ENCODE measurements at places on chromosomes 12 and 14. TPM values are rescaled to one million over a fixed set of nuclear protein-coding genes. Genes with fewer than 3 reads are reported as not detected.

Gene KRT5
- total RNA-seq, result not detected

Gene SDR9C7
- not detected for total RNA-seq

Gene ACVRL1
- total RNA-seq, result 11.5 TPM

Gene B4GALNT3
- total RNA-seq, result 0.36 TPM

Gene TAC3
- not detected for total RNA-seq

Gene CRIP1
- 5.0 TPM for total RNA-seq

Gene BEST3
- not detected for total RNA-seq

Gene MRPL51
- total RNA-seq, result 58.3 TPM

Gene TDRD9
- total RNA-seq, result 1.1 TPM

Gene PPP1R1A
- 0.36 TPM for total RNA-seq

Gene DRAM1
- 150 TPM for total RNA-seq

Gene GARIN6
- total RNA-seq, result not detected

Gene MYO1A
- total RNA-seq, result under 0.01 TPM

Gene WNT1
- total RNA-seq, result not detected

Gene PSME2
- 47.7 TPM for total RNA-seq

Gene TSPAN8
- total RNA-seq, result not detected

Gene CMA1
- total RNA-seq, result not detected

Gene RHNO1
- total RNA-seq, result 28.6 TPM

Gene SERPINA3
- total RNA-seq, result 5.1 TPM

Gene ADAM21
- not detected for total RNA-seq

Gene ZNF839
- total RNA-seq, result 9.1 TPM

Gene FIGNL2
- 0.29 TPM for total RNA-seq

Gene ABCD2
- under 0.01 TPM for total RNA-seq

Gene RERG
- total RNA-seq, result not detected

Gene TAS2R42
- not detected for total RNA-seq

Gene KRT74
- not detected for total RNA-seq

Gene PAWR
- total RNA-seq, result 78.5 TPM

Gene REM2
- total RNA-seq, result 0.29 TPM

Gene LRFN5
- total RNA-seq, result under 0.01 TPM

Gene AKAP3
- 2.2 TPM for total RNA-seq

Gene IFI27L2
- total RNA-seq, result 76.7 TPM

Gene SCNN1A
- total RNA-seq, result 0.36 TPM

Gene LMO3
- 3.2 TPM for total RNA-seq

Gene ABCC9
- total RNA-seq, result 28.3 TPM

Gene SERPINA9
- total RNA-seq, result under 0.01 TPM

Gene SPTB
- not detected for total RNA-seq

Gene MYO1H
- not detected for total RNA-seq

Gene KLRK1
- not detected for total RNA-seq

Gene KRT3
- total RNA-seq, result not detected

Gene PRKD1
- total RNA-seq, result 21.8 TPM

Gene RASSF9
- total RNA-seq, result 5.8 TPM

Gene BHLHE41
- 4.7 TPM for total RNA-seq

Gene ZBTB39
- total RNA-seq, result 4.4 TPM

Gene KRT78
- total RNA-seq, result not detected

Gene SIVA1
- 57.2 TPM for total RNA-seq

Gene TDG
- 23.2 TPM for total RNA-seq

Gene DDX54
- total RNA-seq, result 40.2 TPM

Gene KERA
- total RNA-seq, result not detected

Gene METTL3
- total RNA-seq, result 30.4 TPM

Gene REC8
- 3.3 TPM for total RNA-seq

Gene CD4
- total RNA-seq, result 15.0 TPM

Gene CLEC1A
- total RNA-seq, result under 0.01 TPM

Gene RACGAP1
- 16.5 TPM for total RNA-seq

Gene PMEL
- 0.59 TPM for total RNA-seq

Gene ASPG
- under 0.01 TPM for total RNA-seq

Measured in osteoblast (primary cell).